Right atrium auricular region (tissue), 2 donors: ENCODE measurements at places on chromosomes 1 and 21. TPM values are rescaled to one million over a fixed set of nuclear protein-coding genes. Genes with fewer than 3 reads are reported as not detected.

DNA sequence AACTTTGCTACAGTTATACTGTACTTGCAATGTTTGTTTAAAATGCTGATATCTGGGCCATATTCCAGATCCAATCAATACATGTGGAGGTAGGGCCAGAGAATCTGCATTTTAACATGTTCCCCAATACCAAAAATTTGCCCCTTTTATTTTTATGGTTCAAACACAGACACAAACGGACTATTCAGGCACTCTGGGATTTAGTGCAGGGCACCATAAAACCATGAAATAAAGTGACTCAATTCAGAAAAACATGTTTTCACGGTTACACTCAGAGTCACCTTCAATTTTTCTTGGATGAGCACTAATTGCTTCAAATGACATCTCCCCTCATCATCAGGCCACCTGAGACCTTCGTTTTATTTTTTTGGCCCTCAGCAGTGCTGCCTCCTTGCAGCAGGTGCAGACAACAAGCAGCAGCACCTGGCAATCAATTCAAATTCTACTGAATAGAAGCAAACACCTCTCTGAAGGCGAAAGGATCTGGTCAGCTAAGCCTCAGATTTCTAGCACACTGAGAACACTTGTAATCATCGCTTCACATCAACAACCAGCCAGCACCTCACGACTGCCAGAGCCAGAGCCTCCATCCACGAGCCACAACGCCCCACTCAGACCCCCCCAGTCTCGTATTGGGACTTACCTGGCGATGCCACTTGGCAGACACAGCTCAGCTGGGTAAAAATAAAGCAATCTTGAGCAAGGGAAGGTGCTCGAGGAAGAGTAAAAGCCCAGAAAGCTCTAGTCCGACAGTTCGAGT lies 1.1 kb downstream of the ERO1B start:
- peak overlapping the region; percentile 91 for H3K27ac ChIP-seq
- no peak for DNase-seq
- peak overlapping the region; percentile 97 for H3K4me3 ChIP-seq
- no peaks in the 10 kb centered on the region for H3K4me1 ChIP-seq

The SPRR2F gene
- not detected for total RNA-seq

The KCNJ10 gene
- total RNA-seq: 0.20 TPM

DNA sequence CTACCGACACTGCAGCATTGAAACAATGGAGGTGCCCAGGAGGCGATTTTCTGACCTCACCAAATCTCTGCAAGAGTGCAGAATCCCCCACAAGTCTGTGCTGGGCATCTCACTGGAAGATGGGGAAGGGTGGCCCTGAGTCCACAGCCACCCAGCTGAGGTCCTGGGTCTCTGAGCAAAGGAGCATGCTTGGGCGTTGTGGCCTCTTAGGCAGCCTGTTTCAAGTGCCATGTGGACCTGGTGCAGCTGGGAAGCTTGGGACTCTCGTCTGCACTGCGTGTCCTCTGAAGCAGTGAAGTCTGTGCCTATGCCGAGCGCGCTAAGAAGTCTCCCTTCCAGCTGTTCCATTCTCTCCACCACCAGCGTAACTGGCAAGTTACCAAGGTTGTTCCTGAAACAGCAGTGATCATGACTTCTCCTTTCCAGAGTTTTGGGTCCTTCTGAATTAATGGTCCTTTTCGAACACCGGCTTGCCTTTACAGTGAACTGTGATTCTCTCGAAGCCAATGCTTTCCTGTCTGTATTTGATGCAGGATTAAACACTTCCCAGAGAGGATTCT lies 5.0 kb upstream of the PLA2G2C start:
- H3K27ac ChIP-seq: no peak overlapping the region
- no peak overlapping the region for H3K4me3 ChIP-seq
- H3K27me3 ChIP-seq: no peaks in the 10 kb centered on the region
- H3K4me1 ChIP-seq: peaks cover 69% of the 10 kb centered on the region
- DNase-seq: no peak
- no peaks in the 10 kb centered on the region for H3K36me3 ChIP-seq

- H3K4me1 ChIP-seq: no peaks in the 10 kb centered on the region
- no peaks in the 10 kb centered on the region for H3K27me3 ChIP-seq
- H3K4me3 ChIP-seq: no peak overlapping the region
- no peaks in the 10 kb centered on the region for H3K36me3 ChIP-seq
Observed at GRCh38 chr1:233019778-233020325, 69.4 kb downstream of the NTPCR start.

The HJV gene
- 153 TPM for total RNA-seq

- no peaks in the 10 kb centered on the region for H3K27me3 ChIP-seq
- no peak for DNase-seq
- no peak overlapping the region for H3K4me3 ChIP-seq
- no peak overlapping the region for H3K27ac ChIP-seq
- no peaks in the 10 kb centered on the region for H3K4me1 ChIP-seq
- H3K36me3 ChIP-seq: no peaks in the 10 kb centered on the region
Observed at GRCh38 chr1:30791868-30792267, 34.3 kb upstream of the LAPTM5 start.
